ENCODE measurements at places on chromosomes 7 and 10.

GRCh38 chr10:102674566-102674965 is 30.3 kb downstream of the TRIM8 start:
- no peak for DNase-seq

DNA sequence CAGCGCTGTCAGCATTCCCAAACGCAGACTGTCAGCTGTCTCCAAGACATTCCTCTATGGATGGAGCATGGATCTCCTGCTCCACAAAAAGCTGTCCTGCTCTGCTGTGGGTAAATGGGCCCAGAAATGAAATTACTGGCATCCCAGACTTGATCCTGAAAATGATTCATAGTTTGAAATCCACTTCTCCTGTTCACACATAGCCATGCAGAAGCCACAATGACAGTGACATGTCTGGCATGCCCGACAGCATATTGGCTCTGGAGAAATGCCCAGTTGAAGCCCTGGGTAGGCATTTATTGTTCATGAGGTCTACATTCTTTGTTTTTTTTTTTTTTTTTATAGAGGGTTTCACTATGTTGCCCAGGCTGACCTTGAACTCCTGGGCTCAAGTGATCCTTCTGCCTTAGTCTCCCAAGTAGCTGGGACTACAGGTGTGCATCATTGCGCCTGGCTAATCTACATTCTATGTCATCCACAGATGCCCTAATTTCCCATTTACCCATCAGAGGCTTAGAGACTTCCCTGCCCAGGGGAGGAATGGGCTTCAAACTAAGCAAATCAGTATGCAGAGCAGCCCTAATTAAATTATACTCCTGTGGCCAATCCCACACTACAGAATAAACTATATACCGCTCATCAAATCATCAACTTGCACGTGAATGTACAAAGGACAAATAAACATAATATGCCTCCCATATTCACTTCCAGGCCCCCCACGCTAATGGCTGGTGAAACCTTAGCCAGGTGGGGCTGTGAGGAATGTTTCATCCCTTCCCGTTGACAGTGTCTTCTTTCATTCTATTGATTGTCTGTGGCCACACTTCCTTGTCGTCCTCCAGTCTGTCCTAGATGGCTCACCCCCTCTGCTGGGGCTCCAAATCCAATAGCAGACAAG is 61.8 kb upstream of the EEPD1 start:
- DNase-seq: no peak

DNA sequence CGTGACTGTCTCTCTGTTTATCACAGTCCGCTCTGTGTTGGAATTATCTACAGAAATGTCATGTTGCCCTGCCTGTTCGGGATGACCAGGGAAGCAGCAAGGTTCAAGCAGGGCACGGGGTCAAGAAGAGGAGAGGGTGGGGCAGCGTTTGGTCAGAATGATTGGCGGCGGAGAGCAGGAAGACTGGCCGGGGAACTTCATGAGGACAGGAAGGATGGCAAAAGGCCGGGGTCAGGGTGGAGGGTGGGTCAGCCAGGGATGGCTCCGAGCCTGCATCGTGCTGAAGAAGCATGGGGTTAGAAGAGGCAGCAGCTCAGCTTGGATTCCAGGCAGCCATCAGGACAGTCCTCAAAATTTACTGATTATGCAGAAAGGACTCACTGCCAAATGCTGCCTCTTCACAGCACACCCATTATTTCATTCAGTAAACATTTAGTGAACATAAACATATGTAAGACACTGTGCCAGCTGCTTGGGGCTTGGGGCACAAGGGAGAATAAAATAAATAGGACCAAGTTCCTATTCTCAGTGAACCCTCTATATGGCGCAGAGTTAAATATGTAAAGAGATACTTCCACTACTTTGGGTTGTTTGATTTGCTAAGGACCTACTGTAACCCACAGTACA is 42.8 kb downstream of the WNT2 start:
- no peak for DNase-seq

DNA sequence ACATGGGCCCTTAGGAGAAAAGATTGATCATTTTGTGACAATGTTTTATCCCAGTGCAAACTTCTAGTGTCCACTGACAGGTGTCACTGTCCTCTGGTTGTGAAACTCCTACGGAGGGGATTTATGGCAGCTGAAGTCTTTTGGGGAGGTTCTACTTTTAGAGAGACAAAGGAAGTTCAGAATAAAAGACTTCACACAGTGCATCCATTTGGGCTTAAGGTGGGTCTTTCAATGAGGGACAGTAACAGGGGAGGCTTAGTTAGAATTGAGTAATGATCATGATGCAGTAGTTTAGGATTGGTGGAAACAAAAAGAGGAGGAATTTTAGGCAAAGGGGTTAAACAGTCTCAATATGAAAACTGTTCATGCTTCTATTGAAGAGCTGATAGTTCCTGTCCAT is 501.1 kb upstream of the NRP1 start:
- DNase-seq: no peak

GRCh38 chr7:52120912-52121311 is 804.3 kb upstream of the COBL start:
- DNase-seq: no peak

DNA sequence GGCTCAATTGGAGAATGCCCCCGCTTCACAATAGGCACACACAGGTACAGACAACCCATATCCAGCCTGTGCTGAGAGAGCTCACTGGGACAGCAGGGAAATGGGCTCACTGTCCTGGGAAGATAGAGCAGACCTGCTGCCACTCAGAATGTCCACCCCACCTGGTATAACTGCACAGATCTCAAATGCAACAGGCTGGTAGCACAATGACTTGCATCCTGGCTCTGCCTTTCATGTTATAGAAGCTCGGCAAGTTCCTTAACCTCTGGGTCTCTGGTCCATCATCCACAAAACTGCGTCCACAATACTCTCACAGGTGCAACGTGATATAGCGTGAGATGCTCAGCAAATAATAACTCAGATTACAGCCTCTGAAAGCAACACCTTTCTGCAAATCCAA is 295.4 kb downstream of the GRID1 start:
- no peak for DNase-seq

- DNase-seq: no peak
These were observed 11.2 kb upstream of the C7orf33 start for GRCh38 chr7:148579366-148579765.

GRCh38 chr10:67725567-67725966 is 29.6 kb upstream of the CTNNA3 start:
- no peak for DNase-seq

DNA sequence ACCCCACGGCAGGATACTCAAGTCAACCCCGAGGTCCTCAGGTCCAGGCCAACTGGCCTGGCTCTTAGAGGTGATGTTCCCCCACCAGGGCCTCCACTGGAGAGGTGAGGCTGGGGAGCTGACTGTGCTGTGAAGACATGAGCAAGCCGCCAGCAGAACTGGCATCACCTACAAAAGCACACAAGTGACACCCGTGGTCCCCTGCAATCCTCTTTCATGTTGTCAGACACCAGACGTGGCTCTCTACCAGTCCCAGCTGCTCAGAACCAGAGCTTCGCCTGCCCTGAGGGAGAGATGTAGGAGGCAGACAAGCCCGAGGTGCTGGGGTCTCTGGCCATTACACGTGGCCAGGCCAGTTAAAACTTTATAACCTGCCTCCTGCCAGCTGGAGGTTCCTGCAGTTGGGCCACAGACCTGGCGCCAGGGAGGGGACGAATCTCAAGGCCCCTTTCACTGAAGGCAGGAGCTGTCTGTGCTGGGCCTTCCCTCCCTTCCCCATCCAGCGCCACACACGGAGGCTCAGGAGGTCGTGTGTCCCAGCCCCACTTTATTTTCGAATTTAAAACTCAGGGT is 2.2 kb downstream of the COMTD1 start:
- DNase-seq: peak; percentile 57

GRCh38 chr10:89481662-89482061 is 53.7 kb downstream of the SLC16A12 start:
- DNase-seq: no peak

DNA sequence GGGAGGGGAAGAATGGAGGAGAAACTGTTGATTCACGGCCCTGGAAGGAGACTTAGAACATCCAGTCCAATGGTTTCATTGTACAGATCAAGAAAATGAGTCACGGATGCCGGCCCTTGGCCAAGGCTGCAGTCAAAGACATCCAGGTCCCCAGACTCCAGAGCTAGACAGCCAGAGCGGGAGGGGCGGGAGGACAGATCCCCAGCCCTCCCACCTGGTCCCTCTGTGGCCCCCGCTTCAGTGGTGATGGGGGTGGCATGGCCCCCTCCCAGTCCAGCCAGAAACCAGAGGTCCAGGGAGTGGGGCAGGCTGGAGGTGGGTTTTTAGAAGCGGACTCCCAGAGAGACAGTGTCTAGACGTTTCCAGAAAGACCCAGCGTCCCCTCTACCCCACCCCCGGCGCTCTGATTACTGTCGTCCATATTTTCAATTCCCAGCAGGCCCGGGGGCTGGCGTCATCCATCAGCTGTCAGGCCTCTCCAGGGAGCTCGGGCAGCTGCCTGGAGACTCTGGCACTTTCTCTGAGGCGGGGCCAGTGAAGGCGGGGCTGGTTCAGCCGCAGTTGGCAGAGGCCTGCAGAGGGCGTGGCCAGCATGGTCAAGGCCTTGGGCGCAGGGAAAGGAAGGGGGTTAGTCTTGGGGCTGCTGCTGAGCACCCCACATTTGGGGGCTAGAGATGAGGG is 8.0 kb upstream of the HSPB1 start:
- peak; percentile 98 for DNase-seq

- no peak for DNase-seq
These were observed 95.9 kb upstream of the EGR2 start for GRCh38 chr10:62912086-62912485.

- DNase-seq: no peak
These were observed 9.4 kb downstream of the FRG2B start for GRCh38 chr10:133617196-133617595.

GRCh38 chr7:106869954-106870353 is 4.9 kb downstream of the PIK3CG start:
- DNase-seq: no peak

GRCh38 chr7:116328161-116328560 is 117.8 kb downstream of the TES start:
- DNase-seq: no peak

GRCh38 chr7:47375121-47375938 is 206.6 kb downstream of the TNS3 start:
- DNase-seq: peak; percentile 49

DNA sequence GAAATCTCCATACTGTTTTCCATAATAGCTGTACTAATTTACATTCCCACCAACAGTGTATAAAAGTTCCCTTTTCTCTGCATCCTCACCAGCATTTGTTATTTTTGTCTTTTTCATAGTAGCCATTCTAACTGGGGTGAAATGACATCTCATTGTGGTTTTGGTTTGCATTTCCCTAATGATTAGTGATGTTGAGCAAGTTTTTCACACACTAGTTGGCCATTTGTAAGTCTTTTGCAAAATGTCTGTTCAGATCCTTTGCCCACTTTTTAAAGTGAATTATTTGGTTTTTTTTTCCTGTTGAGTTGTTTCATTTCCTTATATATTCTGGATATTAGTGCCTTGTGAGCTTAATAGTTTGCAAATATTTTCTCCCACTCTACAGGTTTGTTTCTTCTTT is 101.0 kb upstream of the NFE2L3 start:
- no peak for DNase-seq

GRCh38 chr10:68327889-68328786 is 3.7 kb upstream of the HNRNPH3 start:
- peak; percentile 33 for DNase-seq

All from NCI-H69 (cell line).